Activated CD4-positive, alpha-beta T cell treated with anti-CD3 and anti-CD28 coated beads, Interleukin-10, Interleukin-2, amounts not matched to agents 100 ng/mL and 50 ng/mL, durations not matched to agents 16 hours and 8 hours (primary cell): ENCODE measurements at places on chromosomes 7 and 10.

- peak; percentile 94 for DNase-seq
Measured at GRCh38 chr10:28676968-28677887, at the start of gene BAMBI. BAMBI (plus strand) TSS chr10:28677521; CDS start chr10:28677898, 377 bp downstream.

DNA sequence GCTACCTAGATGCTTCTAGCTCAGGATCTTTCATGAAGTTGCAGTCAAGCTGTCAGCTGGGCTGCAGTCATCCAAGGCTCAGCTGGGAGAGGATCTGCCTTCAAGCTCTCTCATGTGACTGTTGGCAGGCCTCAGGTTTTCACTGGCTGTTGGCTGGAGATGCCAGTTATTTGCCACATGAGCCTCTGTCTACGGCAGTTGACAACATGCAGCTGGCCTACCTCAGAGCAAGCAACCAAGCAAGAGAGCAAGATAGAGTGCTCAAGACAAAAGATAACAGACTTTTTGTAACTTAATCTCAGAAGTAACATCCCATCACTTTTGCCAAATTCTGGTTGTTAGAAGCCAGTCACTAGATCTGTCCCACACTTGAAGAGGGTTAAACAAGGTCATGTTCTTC lies 125.8 kb downstream of the TPST1 start:
- no peak for DNase-seq

- DNase-seq = no peak
Measured at GRCh38 chr7:91515961-91516360, 251.7 kb downstream of the FZD1 start.

DNA sequence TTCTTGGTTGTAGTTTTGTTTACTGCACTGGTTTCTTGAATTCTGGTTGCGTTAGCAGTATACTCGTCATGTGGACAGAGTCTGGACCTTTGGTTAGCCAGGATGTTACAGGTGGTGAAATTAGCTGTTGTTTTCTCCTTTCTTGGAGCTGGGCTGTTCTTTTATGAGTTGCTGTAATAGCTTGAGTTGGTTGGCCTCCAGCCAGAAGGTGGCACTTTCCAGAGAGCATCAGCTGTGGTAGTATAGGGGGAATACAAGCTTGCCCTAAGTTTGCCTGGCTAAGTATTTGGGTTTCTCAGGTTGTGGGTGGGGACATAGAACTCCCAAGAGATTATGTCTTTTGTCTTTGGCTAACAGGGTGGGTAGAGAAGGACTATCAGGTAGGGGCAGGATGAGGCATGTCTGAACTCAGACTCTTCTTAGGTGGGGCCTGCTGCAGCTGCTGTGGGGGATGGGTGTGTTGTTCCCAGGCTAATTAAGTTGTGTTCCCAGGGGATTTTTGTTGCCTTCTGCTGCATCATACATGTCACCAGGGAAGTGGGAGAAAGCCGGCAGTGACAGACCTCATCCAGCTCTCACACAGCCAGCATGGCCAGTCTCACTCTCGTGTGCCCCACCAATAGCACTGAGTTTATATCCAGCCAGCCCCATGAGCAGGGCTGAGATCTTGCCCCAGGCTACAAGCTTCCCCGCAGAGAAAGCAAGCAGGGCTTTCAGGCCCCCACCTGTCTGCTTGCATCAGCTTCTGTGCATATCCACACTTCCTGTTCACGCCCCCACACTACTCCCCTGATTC lies 246.7 kb upstream of the TPK1 start:
- no peak for DNase-seq

GRCh38 chr10:17001961-17002749 lies 127.5 kb downstream of the CUBN start:
- peak; percentile 73 for DNase-seq

DNA sequence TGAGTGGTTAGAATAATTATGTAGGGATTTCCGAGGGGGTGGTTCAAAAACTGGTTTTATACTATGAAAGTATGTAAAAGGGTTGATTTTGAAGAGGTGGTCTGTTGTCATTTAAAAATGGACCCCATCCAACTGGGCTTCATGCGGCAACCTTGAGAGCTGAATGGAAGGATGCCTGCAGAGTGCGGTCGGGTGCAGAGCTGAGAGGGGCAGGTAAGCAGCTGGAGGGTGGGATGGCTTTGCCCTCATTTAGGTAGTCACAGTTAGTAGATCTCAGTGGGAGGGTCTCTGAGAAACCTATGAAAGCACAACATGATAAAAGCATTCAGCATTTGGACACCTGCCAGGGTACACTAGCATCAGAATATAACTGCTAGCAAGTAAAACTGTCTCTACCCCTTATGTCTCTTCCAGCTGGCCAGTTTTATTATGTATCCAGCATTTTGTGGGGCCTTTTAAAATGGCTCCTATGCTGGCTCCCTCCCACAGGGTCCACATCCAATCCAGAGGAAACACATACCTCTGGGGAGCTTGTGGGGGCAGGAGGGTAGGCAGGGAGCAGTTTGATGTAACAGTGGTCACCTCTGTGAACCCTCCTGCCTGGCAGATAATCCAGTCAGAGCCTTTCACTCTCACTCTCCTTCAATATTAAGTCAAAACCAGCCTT lies 75.9 kb upstream of the MAGI2 start:
- DNase-seq = no peak

DNA sequence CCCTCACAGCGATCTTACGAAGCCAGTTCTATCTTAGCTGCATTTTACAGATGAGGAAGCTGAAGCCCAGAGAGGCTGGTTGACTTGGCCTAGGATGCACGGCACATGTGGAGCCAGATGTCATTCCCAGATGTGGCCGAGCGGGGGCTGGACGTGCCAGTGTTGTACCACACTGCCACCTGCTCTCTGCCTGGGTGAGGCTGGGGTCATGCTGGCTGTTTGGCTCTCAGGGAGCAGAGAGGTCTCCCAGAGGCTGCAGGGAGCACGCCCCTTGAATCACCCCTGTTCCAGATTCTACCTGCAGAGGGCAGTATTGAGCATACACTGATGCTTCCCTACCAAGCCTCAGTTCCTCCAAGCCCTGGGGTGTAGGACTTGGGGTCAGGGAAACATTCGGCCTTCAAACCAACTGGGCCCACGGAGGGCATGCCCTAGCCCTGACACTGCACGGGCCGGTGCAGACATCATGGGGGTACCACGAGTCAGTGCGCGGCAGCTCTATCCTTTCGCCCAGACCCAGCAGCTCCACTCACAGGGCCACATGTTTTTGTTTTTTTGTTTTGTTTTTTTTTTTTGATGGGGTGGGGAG lies 3.8 kb upstream of the GTF2IRD1 start:
- peak; percentile 78 for DNase-seq

DNA sequence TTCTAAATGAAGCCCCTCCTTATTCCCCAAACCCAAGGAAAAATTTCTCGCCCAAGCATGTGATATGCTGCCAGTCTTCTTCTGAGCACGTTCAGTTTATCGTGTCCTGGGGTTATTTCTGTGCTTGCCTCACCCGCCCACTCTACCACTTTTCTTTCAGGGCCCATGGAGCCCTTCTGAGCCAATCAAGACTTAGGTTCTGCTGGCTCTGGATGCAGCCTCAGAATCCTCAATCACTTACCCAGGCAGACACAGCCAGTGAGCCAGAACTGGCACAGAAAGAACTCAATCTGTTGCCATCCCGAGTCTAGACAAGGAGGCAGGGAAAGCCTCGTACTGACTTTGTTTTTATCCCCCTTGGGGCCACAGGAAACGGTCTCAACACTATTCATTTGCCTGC lies 34.2 kb upstream of the C10orf90 start:
- no peak for DNase-seq

GRCh38 chr10:45422866-45423659 lies 49.0 kb downstream of the ALOX5 start:
- DNase-seq = no peak

DNA sequence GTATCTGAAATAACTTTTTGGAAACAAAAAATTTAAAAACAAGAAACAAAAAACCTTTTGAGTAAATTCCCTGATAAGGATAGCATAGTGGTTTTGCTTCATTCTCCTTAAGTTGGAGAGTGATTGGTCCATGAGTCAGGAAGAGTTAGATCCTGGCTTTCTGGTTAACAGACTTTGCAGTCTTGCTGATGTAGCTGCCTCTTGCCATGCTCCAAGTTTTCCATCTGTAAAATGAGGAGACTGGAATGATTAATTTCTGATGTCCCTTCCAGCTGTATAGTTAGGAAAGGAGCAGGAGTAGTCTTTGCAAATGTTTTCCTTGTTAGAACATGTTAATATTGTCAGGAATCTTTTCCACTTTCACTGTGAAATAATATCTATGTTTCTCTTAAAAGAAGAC lies 266.6 kb downstream of the DNAJB9 start:
- DNase-seq = no peak

- DNase-seq = peak; percentile 71
Measured at GRCh38 chr10:72337039-72337629, 17.6 kb downstream of the DNAJB12 start.

- DNase-seq = no peak
Measured at GRCh38 chr10:47047127-47047504, 135.9 kb downstream of the PTPN20 start.

- DNase-seq = no peak
Measured at GRCh38 chr10:119724593-119725516, 995 bp upstream of the INPP5F start.

- DNase-seq = no peak
Measured at GRCh38 chr7:127536741-127537140, 48.7 kb downstream of the GCC1 start.

DNA sequence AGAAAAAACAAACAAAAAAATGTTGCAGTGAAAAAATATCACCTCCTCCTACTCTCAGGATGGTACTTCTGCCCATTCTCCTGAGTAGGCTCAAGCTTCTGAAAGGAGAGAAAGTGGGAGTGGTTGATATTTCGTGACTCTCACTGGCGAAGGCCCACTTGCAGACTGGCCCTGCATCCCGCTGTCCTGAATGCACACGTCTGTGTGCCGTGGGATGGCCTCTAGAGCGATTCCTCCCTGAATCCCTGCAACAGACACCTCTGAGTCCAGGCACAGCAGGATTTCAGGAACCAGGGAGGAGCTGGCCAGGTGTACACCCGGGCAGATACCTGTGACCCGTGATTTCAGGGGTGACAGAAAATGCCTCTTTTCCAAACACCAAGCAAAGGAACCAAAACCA lies 319.2 kb downstream of the DPP6 start:
- no peak for DNase-seq

DNA sequence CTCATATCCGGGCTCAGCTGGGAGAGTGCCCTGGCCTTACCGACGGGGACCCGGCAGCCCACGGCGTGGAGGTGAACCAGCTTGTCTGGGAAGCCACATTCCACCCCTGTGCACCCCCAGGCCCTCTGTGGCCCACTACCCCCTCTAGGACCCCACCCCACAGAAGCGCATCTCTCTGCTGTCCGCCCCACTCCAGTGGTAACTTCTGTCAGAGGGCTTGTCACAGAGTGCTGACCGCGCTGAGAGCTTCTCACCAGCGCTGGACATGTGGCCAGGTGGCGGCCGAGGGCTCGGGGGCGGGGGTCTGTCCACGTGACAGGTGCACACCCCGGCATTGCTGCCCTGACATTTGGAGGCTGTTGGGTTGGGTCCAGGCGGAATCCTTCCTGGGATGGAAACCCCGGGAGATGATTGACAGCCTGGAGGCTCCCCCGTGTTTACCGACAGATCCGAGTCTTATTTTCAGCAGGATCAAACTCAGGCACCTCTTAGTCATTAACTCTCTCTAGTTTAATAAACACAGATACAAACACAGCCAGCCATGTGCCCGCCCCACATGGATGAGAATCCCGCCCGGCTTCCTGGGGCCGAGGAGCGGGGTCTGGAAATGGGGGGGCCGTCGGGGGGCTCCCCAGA lies 5.1 kb downstream of the ELFN1 start:
- no peak for DNase-seq

- DNase-seq = no peak
Measured at GRCh38 chr10:71292624-71293445, 26.2 kb upstream of the SLC29A3 start.

GRCh38 chr7:1015196-1016121 lies 28.9 kb upstream of the GPR146 start:
- no peak for DNase-seq

- no peak for DNase-seq
Measured at GRCh38 chr10:11608159-11609013, 3.1 kb downstream of the USP6NL start.

- no peak for DNase-seq
Measured at GRCh38 chr10:1662438-1663025, 74.8 kb downstream of the ADARB2 start.

DNA sequence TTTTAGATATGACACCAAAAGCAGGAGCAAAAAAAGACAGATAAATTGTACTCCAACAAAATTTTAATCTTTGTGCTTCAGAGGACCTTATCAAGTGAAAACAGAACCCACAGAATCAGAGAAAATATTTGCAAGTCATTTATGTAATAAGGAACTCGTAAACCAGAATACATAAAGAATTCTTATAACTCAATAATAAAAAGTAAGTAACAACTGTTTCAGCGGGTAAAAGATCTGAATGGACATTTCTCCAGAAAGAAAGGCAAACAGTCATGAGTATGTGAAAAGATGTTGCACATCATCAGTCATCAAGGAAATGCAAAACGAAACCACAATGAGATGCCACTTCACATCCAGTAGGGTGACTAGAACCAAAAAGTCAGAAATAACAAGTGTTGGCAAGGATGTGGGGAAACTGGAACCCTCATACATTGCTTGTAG lies 167.7 kb upstream of the KCTD7 start:
- peak; percentile 54 for DNase-seq

- peak; percentile 43 for DNase-seq
Measured at GRCh38 chr10:7275761-7276440, 134.9 kb downstream of the SFMBT2 start.

- DNase-seq = no peak
Measured at GRCh38 chr7:149427893-149428292, 33.0 kb downstream of the ZNF777 start.

GRCh38 chr10:34186745-34187144 lies 628.4 kb downstream of the PARD3 start:
- no peak for DNase-seq

- no peak for DNase-seq
Measured at GRCh38 chr7:66928388-66928787, 7.4 kb downstream of the TMEM248 start.

DNA sequence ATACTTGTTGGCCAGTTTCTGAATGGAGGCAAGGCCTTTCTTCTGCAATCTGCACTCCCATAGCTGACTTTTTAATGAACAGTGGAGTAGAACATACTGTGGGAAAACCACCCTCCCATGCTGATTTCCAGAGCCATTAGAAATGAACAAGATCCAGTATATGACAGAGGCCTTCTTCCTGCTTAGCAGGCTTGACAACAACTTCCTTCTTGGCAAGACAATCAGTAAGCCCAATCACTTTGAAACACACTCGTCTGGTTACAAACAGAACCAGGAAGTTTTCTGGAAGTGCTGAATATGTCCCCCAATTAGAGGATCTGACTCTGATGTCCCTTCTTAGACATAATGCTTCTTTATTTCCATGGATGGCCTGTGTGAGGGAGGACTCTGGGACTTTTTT lies 103.4 kb downstream of the SAMD9 start:
- DNase-seq = no peak

DNA sequence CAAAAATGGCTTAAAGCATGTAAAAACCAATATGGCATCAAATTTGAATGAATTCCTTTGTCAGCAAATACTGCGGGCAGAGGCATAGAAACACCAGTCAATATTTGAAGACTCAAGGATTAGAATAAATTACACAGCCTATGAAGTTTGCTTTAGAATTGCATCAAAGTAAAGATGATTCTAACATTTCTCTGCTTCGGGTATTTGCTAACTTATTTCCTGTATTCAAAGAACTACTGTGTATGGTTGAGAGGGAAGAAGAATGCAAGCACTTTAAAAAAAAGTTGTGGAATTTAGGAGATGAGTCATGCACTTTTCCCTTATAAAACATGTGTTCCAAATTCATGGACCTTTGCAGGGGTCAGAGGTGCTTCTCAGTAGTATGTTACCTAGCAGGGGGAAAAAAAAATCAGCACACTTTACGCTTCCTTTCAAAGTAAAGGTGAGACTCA lies 90.1 kb downstream of the PIP4K2A start:
- DNase-seq = no peak

- DNase-seq = peak; percentile 31
Measured at GRCh38 chr10:15419279-15419874, 48.3 kb upstream of the FAM171A1 start.
